ENCODE measurements at places on chromosomes 6 and 20.

- DNase-seq, result no peak
- H3K27ac ChIP-seq, result no peak overlapping the region
- H3K4me3 ChIP-seq, result no peak overlapping the region
- no peaks in the 10 kb centered on the region for H3K4me1 ChIP-seq
- no peaks in the 10 kb centered on the region for H3K27me3 ChIP-seq
Observed at GRCh38 chr6:155648301-155648700, 192.7 kb upstream of the NOX3 start.

GRCh38 chr20:61389077-61389476, 137.0 kb downstream of the CDH4 start:
- no peaks in the 10 kb centered on the region for H3K27me3 ChIP-seq
- no peak overlapping the region for H3K4me3 ChIP-seq
- DNase-seq, result no peak
- H3K36me3 ChIP-seq, result no peaks in the 10 kb centered on the region

- peaks cover 74% of the 10 kb centered on the region for H3K36me3 ChIP-seq
- H3K27ac ChIP-seq, result no peak overlapping the region
- no peak overlapping the region for H3K4me3 ChIP-seq
- H3K4me1 ChIP-seq, result peaks cover 22% of the 10 kb centered on the region
- H3K27me3 ChIP-seq, result no peaks in the 10 kb centered on the region
Observed at GRCh38 chr6:43024436-43024835, 3.0 kb downstream of the RRP36 start.

- H3K4me1 ChIP-seq, result peaks cover 71% of the 10 kb centered on the region
- peak overlapping the region; percentile 58 for H3K4me3 ChIP-seq
- peaks cover 34% of the 10 kb centered on the region for H3K36me3 ChIP-seq
- no peaks in the 10 kb centered on the region for H3K27me3 ChIP-seq
- H3K27ac ChIP-seq, result no peak overlapping the region
- DNase-seq, result no peak
Observed at GRCh38 chr20:37522260-37523011, 1.4 kb downstream of the NNAT start.

DNA sequence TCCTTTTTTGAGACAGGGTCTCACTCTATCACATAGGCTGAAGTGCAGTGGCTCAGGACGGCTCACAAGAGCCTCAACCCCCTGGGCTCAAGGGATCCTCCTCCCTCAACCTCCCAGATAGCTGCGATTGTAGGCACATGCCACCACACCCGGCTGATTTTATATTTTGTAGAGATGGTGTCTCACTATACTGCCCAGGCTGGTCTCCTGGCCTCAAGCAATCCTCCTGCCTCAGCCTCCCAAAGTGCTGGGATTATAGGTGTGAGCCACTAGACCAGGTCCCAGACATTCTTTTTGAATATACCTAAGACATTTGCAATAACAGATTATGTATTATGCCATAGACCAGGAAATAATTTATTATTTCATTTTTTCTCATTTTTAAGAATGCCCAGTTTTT, 58.3 kb upstream of the CDYL start:
- H3K36me3 ChIP-seq, result no peaks in the 10 kb centered on the region
- H3K27me3 ChIP-seq, result no peaks in the 10 kb centered on the region
- H3K4me1 ChIP-seq, result no peaks in the 10 kb centered on the region
- H3K27ac ChIP-seq, result no peak overlapping the region
- DNase-seq, result no peak

DNA sequence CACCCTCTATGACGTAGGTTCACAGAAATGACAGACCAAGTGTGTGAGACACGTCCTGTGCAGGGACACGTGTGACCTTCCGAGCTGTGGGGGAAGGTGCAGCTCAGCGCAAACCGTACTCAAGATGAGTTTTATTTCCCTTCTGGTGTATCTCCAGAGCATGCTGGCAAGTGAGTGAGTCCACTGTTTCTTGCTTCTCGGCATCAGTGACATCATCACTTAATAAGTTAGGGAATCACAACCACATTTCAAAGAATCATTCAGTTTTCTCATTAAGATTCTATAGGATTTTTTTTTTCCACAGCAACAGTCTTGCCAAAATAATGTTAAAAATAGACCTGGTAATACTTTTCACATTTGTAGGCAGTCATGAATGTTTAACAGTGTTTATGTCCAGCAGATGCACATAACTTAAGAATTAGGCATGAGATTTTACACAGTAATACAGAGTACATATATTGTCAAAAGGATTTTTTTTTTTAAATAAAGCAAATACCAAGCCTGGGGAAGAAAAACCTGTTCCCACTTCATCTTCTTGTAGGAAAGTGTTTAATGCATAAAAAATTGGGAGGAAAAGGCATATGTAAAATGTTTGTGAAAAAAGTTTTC, 417.8 kb downstream of the CDC5L start:
- no peak overlapping the region for H3K4me3 ChIP-seq
- no peak overlapping the region for H3K27ac ChIP-seq
- no peaks in the 10 kb centered on the region for H3K27me3 ChIP-seq
- no peak for DNase-seq
- no peaks in the 10 kb centered on the region for H3K36me3 ChIP-seq
- H3K4me1 ChIP-seq, result no peaks in the 10 kb centered on the region

- DNase-seq, result no peak
- H3K27me3 ChIP-seq, result no peaks in the 10 kb centered on the region
- H3K4me1 ChIP-seq, result peaks cover 28% of the 10 kb centered on the region
- H3K36me3 ChIP-seq, result peaks cover 33% of the 10 kb centered on the region
Observed at GRCh38 chr6:148534871-148535270, 192.2 kb downstream of the SASH1 start.

GRCh38 chr20:34058831-34059230, 53.2 kb downstream of the EIF2S2 start:
- no peak overlapping the region for H3K4me3 ChIP-seq
- H3K36me3 ChIP-seq, result no peaks in the 10 kb centered on the region
- H3K27ac ChIP-seq, result no peak overlapping the region

DNA sequence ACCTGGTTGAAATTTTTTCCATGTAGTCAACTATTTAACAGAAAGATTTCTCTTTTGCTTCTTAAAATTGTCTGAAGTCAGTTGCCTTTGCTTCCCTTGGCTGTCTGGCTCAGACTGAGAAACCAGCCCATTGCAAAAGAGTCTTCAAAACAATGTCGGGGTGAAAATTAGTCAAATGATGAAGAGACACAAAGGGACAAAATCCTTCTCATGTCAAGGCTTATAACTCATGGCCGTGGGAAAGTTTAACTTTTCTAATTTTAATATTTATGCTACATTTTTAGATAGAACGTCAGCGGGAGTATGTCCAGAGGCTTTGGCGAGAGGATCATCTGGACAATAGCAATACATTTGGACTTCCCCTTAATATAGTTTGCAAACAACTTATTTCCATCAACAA, 127.2 kb downstream of the CD164 start:
- H3K4me3 ChIP-seq, result no peak overlapping the region
- no peak overlapping the region for H3K27ac ChIP-seq

- H3K27ac ChIP-seq, result no peak overlapping the region
- DNase-seq, result no peak
- H3K4me3 ChIP-seq, result no peak overlapping the region
- H3K4me1 ChIP-seq, result no peaks in the 10 kb centered on the region
- H3K36me3 ChIP-seq, result peaks cover 2% of the 10 kb centered on the region
Observed at GRCh38 chr20:35398660-35399144, 13.1 kb downstream of the UQCC1 start.

DNA sequence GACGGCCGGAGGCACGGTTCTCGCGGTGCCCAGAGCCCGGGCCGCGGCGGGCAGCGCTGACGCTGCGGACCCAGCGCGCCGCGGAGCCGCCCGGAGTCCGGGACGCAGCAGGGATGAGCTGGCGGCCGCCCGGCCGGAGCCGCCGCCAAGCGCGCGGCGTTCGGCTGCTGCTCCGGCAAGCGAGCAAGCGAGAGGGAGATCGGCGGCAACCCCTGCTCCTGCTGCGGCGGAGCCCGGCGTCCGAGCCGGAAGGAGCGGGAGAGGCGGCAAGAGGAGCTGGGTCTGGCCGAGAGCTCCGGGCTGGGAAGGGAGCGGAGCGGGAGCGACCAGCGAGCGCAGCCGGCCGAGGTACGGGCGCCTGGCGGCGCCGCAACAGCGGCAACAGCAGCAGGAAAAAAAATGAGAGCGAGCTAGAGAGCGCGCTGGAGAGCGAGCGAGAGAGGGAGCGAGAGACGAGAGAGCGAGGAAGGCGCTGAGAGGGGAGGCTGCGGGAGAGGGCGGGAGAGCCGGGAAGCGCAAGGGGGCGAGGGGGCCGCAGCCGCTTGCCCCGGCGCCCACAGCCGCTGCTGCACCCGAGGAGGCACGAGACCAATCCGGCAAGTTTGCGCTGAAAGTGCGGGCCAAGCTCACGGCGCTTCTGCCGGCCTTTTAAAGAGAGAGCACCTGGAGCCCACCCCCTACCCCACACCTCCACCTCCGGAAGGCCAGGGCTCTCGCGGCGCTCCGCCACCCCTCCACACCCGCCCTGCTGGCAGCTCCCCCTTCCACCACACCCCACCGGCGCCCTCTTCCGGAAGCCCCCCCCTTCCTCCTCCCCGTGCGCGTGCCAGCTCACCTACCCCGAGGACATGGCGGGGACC, 496 bp downstream of the GRM4 start:
- H3K27ac ChIP-seq, result no peak overlapping the region
- H3K4me3 ChIP-seq, result peak overlapping the region; percentile 18
- peaks cover 44% of the 10 kb centered on the region for H3K4me1 ChIP-seq
- no peaks in the 10 kb centered on the region for H3K36me3 ChIP-seq

DNA sequence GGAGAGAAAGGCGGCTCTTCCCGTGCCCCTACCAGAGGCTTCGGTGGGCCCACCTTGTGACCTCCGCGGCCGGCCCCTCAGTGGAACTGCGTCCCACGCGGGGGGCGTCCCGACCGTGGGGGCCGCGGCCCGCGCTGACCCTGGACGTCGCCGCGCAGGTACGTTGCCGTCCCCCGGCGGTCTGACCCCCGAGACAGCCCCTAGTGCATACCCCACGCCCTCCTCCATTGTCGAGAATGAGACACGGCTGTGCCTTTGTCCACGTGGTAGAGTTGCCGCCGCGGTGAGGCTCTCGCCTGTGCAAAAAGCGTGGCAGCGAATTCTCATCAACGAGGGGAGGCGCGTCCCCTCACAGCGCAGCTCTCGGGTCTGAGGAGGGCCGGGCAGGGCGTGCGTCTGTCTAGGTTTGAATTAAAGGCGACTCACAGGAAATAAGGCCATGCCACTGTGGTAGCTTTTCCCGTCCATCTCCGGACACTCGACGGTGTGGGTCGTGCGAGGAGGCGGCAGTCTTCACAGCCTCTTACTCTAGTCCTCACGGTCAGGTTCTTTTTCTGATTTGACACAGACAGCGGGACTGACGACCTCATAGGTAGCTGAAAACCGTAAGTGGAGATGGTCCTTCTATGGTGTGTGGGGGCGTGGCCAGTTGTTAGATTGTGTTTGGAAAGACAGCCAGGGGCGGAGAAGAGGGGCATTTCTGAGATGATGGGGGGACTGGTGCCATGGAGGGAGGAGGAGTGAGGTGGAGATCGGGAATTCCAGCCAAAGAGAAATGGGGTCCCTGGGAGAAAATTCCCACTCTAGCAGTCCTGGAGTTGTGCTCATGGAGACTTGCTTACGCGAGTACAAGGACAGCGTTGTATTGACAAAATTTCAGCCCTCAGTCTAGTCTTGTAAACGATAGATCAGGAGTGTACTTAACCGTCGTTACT, 580 bp downstream of the NXT1 start:
- H3K27me3 ChIP-seq, result no peaks in the 10 kb centered on the region
- DNase-seq, result peak; percentile 22
- peaks cover 20% of the 10 kb centered on the region for H3K4me1 ChIP-seq
- H3K27ac ChIP-seq, result peak overlapping the region; percentile 85
- peaks cover 18% of the 10 kb centered on the region for H3K36me3 ChIP-seq
- H3K4me3 ChIP-seq, result peak overlapping the region; percentile 86

DNA sequence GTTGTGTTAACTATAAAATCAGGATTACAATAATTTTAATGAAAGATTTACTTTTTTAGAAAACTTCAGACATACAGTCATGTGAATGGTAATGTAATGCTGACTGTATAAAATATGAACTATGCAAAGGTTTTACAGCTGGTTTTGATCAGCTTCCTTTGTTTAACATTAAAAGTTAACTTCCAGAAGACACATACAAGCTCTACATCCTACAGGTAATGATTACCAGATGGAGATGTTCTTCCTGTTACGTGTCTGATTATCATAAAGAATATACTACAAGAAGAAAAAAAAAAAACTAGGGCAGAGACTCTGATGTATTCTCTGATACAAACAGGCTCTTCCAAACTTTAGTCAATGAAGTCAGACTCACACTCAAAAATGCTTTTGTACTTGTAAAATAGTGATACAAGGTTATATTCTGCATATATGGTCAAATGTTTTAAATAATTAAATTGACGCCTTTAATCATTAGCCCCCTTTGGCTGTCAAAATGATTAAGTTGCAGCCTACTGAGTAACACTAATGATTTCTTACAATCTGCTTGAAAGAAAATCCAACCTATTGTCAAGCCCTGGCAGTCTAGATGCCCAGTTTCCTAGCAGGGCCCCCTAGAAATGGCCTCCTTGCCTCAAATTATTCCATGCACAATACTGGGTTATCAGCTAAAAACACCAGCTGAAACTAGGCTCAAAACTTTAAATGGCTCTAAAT, 251.8 kb upstream of the RUNX2 start:
- no peak overlapping the region for H3K27ac ChIP-seq
- H3K36me3 ChIP-seq, result no peaks in the 10 kb centered on the region
- no peaks in the 10 kb centered on the region for H3K27me3 ChIP-seq
- no peaks in the 10 kb centered on the region for H3K4me1 ChIP-seq
- no peak for DNase-seq

- H3K36me3 ChIP-seq, result no peaks in the 10 kb centered on the region
- no peak overlapping the region for H3K27ac ChIP-seq
- H3K27me3 ChIP-seq, result no peaks in the 10 kb centered on the region
- H3K4me3 ChIP-seq, result no peak overlapping the region
- no peak for DNase-seq
Observed at GRCh38 chr6:54493138-54493537, 184.9 kb downstream of the TINAG start.

GRCh38 chr6:5164092-5164491, 79.0 kb downstream of the PPP1R3G start:
- no peak overlapping the region for H3K4me3 ChIP-seq
- H3K27ac ChIP-seq, result no peak overlapping the region
- H3K27me3 ChIP-seq, result no peaks in the 10 kb centered on the region
- DNase-seq, result no peak
- no peaks in the 10 kb centered on the region for H3K4me1 ChIP-seq
- H3K36me3 ChIP-seq, result no peaks in the 10 kb centered on the region

GRCh38 chr6:97053643-97054411, 129.3 kb downstream of the KLHL32 start:
- DNase-seq, result no peak
- H3K27me3 ChIP-seq, result no peaks in the 10 kb centered on the region
- H3K27ac ChIP-seq, result no peak overlapping the region
- no peak overlapping the region for H3K4me3 ChIP-seq

DNA sequence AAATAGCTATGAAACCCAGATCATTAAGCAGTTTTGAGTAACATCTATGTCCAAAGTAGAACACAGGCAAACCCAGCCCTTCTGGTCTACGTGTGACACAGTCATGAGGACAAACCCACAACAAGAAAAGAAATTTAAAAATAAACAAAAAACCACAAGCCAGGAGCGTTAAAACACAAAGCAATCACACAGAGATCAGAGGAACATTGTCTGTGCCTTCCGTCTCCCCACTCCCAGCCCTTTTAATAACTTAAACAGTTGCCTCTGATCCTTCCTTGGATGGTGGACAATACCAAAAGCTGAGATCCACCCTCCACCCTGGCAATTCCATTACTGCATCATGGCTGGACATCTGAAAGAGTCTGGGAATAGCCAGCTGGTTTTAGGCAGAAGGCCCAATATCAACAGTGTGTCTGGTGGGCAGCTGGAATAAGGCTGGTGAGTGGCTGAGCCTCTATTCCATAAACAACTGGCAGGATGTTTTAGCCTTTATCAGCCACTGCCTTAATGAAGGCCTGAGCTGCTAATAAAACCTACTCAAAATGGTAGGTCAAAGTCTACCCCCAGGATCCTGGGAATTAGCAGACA, 15.7 kb upstream of the LAMA4 start:
- no peak for DNase-seq
- H3K4me3 ChIP-seq, result no peak overlapping the region
- no peaks in the 10 kb centered on the region for H3K36me3 ChIP-seq
- no peaks in the 10 kb centered on the region for H3K27me3 ChIP-seq
- H3K4me1 ChIP-seq, result no peaks in the 10 kb centered on the region

Data from spinal cord (tissue), 10 donors.